Astrocyte (in vitro differentiated cells and primary cell): ENCODE measurements at places on chromosomes 4 and X.

DNA sequence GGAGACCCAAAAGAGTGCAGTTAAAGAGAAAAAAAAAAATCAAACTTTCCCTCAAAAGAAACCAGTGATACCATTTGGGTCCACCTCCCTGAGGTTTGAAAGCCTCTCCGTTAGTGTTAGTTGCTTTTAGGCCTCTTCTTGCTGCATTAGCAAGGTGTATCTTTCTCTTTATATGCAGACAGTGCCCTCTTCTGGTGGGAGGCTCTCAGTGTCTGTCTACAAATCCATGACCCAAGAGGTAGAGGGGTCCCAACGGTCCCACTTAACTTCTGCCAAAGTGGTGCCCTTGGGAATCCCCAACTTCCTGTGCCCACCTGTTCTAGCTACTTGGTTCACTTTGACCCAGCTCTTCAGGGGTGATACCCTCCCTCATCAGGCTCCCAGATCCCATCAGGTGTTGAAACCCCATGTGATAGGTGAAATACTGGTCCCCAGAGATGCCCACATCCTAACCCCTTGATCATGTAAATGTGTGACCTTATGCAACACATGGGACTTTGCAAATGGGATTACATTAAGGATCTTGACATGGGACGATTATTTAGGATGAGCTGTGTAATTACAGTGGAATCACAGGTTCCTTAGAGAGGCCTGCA is 63.7 kb upstream of the CD99 start:
- DNase-seq, result peak; percentile 14

- no peak for DNase-seq
These were observed 3.7 kb upstream of the GABRA2 start for GRCh38 chr4:46393606-46394005.

DNA sequence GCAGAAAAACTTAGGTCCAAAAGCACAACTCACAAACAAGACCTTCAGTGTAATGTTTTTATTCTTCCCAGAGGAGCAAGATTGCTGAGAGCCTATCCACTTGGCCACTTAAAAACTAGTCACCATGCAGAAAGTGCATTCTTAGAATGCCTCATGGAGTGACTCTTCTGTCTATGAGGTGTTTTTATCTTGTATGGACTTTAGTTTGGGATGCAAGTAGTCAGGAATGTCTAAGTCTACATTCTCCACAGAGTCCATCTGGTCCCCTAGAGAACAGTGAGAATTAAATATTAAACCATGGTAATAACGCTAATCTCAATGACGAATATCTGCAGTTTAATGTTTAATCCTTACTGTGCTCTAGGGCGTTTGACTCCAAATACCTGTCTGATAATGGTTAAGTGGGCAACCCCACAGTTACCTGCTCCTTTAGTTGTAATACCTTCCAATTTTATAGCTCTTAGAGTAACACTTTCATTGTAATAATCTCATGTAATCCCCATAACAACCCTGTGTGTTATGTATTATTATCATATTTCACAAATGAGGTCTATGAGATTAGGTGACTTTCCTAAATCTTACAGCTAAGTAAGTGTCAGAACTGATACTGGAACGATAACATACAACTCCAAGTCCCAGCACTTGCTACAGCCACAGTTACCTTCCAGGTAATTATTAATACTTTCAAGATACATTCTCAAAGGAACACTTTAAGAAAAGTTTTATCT is 235.6 kb upstream of the JADE1 start:
- peak; percentile 97 for DNase-seq

DNA sequence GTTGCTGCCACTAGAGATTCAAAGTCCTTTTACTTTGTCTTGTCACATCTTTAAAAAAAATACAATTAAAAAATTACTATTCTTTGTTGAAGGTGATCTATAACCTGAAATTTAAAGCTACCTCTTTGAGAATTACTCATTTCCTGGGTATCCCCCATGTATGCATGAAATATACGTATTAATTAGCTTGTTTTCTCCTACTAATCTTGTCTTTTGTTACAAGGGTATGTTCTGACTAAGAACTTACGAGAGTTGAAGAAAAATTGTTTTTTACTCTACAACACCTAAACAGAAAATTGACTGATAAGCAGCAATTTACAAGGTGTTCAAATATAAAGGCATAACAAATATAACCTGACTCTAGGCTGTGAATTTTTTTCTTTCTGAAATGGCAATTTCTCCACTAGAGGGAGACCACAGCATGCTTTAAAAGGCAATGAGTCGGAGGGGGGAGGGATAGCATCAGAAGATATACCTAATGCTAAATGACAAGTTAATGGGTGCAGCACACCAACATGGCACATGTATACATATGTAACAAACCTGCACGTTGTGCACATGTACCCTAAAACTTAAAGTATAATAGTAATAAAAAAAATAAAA is 249.6 kb downstream of the OPHN1 start:
- no peak for DNase-seq

- peak; percentile 78 for DNase-seq
These were observed 438.1 kb downstream of the INPP4B start for GRCh38 chr4:142408003-142408441.

GRCh38 chr4:99827857-99828256 is 11.2 kb downstream of the DAPP1 start:
- DNase-seq, result no peak

DNA sequence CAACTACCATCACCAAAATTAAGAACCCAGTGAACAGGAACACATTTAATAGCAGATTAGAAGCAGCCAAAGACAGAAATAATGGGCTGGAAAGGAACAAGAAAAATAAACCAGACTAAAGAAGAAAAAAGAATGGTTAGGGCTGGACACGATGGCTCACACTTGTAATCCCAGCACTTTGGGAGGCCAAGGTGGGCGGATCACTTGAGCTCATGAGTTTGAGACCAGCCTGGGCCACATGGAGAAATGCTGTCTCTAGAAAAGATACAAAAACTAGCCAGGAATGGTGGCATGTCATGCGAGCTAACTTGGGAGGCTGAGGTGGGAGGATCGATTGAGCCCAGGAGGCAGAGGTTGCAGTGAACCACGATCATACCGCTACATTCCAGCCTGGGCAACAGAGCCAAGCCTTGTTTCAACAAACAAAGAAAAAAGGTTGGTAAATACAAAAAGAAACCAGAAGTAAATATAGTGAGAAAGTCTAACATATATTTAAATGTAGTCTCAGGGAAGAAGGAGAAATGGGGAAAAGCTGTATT is 102.0 kb downstream of the AFAP1 start:
- no peak for DNase-seq

DNA sequence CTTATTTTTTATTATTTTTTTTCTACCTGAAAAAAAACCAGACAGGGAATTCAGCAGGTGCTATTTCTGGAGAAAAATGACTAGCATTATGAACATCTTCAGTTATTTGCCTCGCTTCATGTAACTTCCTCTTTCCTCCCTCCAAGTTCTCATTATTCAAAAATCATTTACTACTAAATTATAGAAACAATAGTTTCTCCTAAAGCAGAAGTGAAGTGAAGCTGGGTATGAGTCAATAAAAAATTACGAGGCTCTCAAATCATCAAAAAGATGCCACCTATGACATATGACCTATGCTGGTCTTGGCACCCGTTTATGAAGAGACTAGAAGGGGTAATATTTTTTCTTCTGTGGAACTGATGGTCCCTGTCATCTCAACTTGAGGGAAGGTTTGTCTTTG is 145.0 kb upstream of the AADAT start:
- no peak for DNase-seq

DNA sequence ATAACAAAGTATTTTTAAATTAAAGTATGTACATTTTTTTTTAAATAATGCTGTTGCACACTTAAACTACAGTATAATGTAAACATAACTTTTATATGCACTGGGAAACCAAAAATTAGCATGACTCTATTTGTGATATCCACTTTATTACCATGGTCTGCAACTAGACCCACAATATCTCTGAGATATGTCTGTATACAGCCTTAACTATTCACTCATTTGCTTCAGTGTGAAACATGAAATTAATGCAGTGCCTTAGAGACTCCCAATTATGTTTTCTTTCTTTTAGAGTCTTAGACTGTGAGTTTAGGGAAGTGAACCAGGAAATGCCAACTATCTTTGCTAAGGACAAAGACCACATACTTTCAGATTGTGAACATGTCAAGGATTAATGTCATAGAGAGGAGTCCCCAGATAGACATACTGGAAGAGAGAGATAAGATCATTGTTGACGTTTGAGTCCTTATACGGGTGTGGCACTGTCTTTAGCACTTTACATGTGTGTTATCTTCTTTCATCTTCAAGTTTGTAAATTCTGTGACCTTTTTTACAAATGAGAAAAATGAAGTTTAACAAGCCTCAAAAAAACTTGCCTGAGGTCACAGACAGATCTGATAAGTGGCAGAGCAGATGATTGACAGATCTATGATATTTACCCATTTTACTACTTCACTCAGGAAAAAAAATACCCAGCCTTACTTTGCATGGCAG is 23.2 kb downstream of the CXorf58 start:
- DNase-seq, result no peak

DNA sequence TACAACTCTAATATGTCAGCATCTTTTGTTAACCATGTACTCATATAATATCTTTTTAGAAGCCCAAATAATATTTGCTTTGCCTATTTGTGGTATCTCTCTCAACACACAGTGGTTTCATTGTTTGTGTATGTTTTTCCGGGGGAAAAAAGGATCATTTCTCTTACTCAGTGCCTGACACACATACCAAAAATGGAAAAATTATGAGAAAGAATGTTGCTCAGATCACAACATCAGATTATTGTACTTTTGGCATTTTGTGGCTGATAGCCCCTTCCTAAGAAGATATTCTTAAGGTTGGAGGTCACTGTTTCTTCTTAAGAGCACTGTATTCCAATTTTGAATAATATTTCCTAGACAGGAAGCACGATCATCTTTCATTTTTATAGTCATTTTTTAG is 93.6 kb downstream of the PDLIM5 start:
- DNase-seq, result peak; percentile 76

- no peak for DNase-seq
These were observed 40.1 kb downstream of the PRIMPOL start for GRCh38 chr4:184689681-184690080.

GRCh38 chr4:158492391-158492790 is 29.3 kb upstream of the RXFP1 start:
- DNase-seq, result peak; percentile 3

GRCh38 chr4:60945641-60946040 is 254.5 kb upstream of the ADGRL3 start:
- peak; percentile 18 for DNase-seq

GRCh38 chr4:166518776-166519175 is 645.7 kb downstream of the TLL1 start:
- DNase-seq, result no peak

DNA sequence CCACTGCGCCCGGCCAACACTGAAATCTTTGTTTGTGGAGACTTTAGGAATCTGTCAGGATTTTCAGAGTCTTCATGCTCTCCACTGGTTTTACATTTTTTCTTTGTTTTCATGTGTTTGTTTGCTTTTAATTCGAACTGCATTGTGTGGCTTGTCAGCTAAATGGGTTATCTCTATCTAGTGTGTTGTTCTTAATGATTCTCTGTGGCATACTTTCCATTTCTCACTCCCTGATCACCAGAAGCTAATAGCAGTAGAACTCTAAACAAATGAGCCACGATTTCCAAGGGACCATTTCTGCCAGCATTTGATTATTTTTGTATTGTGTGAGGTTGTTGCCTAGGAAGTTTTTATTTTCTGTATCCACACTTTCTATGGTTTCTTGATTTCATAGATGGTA is 352.4 kb downstream of the CAMK2D start:
- peak; percentile 39 for DNase-seq

GRCh38 chr4:170030121-170030520 is 3.9 kb upstream of the MFAP3L start:
- DNase-seq, result no peak

GRCh38 chr4:104138116-104138515 is 356.6 kb downstream of the CXXC4 start:
- no peak for DNase-seq

DNA sequence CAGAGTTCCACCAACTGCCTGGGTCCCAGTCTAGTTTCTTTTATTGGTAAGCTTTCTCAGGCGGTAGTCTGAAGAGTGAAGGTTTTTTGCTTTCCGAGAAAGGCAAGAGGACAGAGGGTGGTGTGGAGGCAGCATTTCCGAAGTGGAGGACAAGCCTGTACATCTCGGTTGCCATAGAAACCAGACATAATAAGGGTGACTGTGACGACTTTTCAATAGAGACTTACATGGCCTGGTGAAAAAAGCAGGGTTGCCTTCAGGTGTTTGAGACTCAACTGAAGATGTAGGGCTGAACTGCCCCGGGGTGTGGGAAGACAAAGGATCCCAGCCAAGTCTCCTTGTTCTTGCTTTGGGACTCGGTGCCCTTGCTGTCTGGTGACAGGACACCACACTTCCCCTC is 53.6 kb upstream of the RAB40AL start:
- no peak for DNase-seq

- DNase-seq, result no peak
These were observed 356.4 kb upstream of the NOCT start for GRCh38 chr4:138659037-138659811.

- peak; percentile 5 for DNase-seq
These were observed 191.0 kb downstream of the AFF2 start for GRCh38 chrX:148691456-148691855.

DNA sequence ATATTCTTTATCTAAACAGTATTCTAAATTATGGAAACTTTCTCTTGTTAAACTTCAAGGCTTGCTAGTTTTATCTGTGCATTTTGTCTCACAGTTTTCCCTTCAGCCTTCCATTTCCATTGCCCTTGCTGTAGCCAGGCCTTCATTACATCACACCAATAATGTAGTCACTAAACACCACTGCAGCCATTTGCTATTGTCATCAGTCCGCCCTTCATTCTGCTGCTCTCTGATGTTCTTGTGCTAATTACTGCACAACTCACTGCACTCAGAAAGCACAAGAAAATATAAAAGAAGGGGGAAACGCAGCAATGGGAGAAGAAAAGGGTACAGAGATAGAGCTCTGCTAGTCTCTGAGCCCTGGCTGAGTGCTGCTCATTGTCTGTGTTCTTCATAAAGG is 239.6 kb upstream of the FSTL5 start:
- no peak for DNase-seq

- DNase-seq, result no peak
These were observed 3.2 kb downstream of the CXorf38 start for GRCh38 chrX:40644176-40644575.

GRCh38 chr4:163991298-163991865 is 496.9 kb downstream of the TMA16 start:
- DNase-seq, result peak; percentile 26

- DNase-seq, result peak; percentile 48
These were observed 21.9 kb downstream of the ARMCX6 start for GRCh38 chrX:101595739-101596419.

- DNase-seq, result peak; percentile 91
These were observed 79.4 kb downstream of the SYNPO2 start for GRCh38 chr4:118968005-118968404.

DNA sequence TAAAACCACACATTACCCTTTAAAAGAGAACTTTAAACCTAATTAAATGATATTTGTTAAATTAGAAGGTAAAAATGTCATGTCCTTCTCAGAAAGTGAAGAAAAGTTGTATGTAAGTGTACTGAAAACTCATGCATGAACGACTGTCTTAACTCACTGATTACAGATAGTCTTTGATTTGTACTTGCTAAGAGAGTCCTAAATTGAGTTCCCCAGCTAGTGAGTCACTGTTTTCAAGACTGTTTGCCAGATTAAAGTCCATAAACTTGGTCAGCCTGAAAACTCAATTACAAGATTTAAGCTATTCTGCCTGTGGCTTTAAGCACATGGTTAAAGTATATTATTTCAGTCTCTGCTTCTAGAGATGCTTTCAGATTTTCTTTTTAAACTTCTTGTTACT is 124.9 kb upstream of the ZCCHC13 start:
- DNase-seq, result peak; percentile 66

GRCh38 chr4:122045533-122045932 is 93.7 kb upstream of the TRPC3 start:
- DNase-seq, result peak; percentile 85
